RPMI7951 (cell line): ENCODE measurements at places on chromosomes 11 and 22.

DNA sequence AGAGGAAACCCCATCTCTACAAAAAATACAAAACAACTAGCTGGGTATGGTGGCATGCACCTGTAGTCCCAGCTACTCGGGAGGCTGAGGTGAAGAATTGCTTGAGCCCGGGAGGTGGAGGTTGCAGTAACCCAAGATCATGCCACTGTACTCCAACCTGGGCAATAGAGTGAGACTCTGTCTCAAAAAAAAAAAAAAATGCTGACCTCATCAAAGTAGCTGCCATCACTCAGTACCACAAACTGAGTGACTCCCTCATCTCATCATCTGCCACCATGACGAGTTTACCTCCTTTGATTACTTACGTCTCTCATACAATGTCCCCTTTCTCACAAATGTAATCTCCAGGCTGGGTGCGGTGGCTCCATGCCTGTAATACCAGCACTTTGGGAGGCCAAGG is 117.2 kb upstream of the CLPB start:
- no peak for DNase-seq

GRCh38 chr11:45181193-45181888 is 34.9 kb downstream of the PRDM11 start:
- no peak for DNase-seq

- DNase-seq = no peak
These were observed 86.7 kb downstream of the RPS6KA4 start for GRCh38 chr11:64445651-64446050.

DNA sequence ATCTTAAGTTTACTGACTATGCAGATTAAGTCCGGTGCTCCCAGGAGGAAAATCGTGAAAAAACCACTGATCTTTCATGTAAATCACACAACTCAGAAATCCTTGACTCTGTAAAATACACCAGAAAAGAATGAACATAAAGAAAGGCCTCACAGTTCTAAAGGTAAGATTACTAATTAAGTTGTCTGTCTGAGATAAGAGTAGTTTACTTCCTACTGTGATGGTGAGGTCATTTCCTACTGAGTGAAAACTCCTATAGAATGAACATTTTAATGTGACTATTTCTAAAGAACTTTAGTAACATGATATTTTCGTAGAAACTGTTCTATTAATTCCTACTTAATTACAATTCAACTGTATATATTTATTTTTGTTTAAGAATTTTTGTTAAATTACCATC is 774.4 kb upstream of the CHORDC1 start:
- no peak for DNase-seq

GRCh38 chr11:131924457-131925201 is 554.2 kb downstream of the NTM start:
- peak; percentile 78 for DNase-seq

GRCh38 chr11:45926001-45926401 is 3.5 kb downstream of the LARGE2 start:
- DNase-seq = no peak

GRCh38 chr11:37671321-37671720 is 1073.3 kb upstream of the RAG2 start:
- DNase-seq = no peak

- peak; percentile 17 for DNase-seq
These were observed 9.1 kb upstream of the ZBED5 start for GRCh38 chr11:10866893-10867331.

DNA sequence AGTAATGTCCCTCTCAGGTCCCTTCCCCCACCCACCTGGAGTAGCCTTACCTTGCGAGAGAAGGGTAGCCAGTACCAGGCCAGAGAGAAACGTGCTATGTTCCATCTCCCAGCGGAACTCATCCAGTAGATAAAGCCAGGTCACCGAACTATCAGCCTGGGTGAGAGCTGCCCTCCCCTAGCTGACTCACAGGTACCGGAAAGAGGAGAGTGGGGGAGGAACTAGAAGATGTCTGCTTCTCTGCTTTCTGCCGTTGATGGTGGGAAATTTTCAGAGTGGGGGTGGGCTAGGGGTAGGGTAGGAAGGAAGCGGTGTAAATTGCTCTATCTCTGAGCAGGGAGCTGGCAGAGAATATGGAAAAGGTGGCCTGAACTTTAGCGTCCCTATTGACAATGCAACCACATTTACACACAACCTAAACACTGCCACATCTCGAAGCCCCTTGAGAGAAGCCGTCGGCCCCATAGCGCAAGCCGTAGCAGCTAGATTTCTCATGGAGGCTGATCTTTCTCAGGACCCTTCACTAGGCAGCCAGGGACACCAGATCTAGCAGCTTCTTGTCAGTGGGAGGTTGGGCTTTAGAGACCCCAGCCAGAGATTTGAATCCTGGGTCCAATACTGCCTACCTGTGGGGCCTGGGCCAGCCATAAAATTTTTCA is at the start of gene CD3D:
Gene CD3D, minus strand, starts transcription at position 203 of the 659 bp plus-strand sequence. Its CDS starts 98 bp downstream, at position 105.
- no peak for DNase-seq

DNA sequence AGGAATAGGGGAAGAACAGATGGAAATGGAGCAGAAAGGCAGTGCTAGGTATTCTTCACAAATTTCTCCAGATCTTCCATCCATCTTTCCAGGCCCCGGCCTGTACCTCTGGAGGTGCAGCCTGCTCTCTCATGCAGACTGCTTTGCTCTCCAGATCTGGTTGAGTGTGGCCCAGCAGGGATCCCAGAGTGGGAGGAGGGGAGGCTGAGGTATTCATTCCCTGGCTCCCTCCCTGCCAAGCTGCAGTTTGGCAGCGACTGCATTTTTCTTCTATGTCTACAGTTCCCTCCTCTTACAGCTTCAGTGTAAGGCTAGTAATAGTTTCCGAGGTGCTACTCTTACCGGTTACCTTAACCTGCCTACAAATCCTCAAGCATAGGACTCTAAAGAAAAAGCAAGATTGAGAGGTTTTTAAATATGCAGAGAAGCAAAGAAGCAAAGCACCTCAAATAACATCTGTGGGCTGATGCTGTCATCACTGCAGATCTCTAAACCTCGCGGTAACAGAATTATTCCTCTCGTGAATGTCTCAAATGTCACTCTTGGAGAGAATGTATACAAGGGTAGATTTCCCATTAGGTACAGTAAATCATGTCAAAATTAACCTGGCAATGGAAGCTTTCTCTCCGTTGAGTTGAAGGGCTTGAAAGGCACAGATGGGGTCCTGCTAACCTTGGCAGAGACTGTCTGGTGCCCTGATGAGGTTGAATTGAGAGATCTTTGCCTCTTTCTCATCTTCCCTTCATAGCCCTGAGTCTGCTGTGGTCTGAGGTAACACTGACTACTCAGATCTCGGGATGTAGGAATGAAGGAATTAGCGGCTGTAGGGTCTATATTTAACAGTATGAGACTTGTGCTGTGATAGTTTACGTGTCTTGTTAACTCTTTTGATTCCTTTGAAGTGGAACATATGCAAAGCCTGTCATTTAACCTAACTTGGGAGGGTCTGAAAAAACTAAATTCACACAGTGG is 297.9 kb upstream of the C11orf87 start:
- DNase-seq = no peak

- no peak for DNase-seq
These were observed 546.2 kb downstream of the NTM start for GRCh38 chr11:131916638-131917037.

DNA sequence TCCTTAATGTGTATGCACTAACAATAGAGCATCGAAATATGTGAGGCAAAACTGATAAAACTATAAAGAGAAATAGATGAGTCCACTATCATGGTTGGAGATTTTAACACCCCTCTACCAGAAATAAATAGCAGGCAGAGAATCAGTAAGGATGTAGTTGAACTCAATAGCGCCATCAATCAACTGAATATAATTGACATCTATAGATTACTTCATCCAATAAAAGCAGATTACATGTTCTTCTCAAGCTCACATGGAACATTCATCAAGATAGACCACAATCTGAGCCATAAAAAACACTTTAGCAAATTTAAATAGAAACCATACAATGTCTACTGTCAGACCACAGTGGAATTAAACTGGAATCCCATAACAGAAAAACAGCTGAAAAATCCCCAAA is 46.9 kb upstream of the NUP160 start:
- no peak for DNase-seq

DNA sequence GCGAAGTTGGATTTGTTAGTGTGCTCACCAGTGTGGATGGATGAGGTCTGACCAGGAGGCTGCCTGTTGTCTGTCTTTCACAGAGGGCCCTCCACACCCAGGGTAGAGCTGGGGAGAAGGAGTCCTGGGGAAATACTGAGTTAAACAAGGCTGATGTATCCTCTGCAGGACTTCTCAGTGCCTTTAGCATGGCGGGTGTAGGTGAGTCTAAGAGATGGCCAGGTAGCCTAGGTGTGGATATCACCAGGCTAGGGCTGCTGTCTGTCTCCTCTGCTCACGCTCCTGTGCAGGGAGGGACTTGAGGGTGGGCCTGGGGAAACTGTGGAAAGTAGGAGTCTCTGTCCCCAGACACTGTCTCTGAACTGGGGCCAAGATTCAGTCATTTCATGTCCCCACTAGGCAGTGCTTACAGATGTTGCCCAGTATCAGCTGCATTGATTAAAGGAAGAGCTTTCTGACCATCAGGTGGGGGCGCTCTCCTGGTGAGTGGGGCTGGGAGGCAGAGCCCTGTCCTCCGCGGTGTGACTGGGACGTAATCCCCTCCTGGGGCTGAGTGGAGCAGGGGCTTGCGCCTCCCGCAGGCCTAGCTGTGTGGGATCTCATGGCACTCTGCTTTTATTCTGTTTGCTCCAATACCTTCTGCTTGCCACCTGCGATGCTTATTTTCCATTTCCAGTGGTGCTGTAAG is 35.5 kb upstream of the CCDC188 start:
- DNase-seq = no peak

GRCh38 chr11:114256967-114257286 is 39.3 kb upstream of the NNMT start:
- no peak for DNase-seq

DNA sequence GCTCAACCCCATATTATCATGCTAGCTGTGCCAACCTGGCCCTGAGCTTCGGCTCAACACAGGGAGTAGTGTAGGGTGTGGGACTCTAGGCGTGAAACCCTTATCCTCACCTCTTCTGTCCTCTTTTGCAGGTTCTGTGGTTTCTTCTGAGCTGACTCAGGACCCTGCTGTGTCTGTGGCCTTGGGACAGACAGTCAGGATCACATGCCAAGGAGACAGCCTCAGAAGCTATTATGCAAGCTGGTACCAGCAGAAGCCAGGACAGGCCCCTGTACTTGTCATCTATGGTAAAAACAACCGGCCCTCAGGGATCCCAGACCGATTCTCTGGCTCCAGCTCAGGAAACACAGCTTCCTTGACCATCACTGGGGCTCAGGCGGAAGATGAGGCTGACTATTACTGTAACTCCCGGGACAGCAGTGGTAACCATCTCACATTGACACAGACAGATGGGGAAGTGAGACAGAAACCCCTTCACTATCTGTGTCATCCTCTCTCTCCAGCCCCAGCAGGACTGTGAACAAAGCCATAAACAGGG is 76.4 kb downstream of the GGTLC2 start:
- no peak for DNase-seq

- DNase-seq = no peak
These were observed 86.6 kb downstream of the DDX10 start for GRCh38 chr11:108751444-108751843.

- DNase-seq = no peak
These were observed 679.3 kb upstream of the CCDC179 start for GRCh38 chr11:23539556-23539955.

DNA sequence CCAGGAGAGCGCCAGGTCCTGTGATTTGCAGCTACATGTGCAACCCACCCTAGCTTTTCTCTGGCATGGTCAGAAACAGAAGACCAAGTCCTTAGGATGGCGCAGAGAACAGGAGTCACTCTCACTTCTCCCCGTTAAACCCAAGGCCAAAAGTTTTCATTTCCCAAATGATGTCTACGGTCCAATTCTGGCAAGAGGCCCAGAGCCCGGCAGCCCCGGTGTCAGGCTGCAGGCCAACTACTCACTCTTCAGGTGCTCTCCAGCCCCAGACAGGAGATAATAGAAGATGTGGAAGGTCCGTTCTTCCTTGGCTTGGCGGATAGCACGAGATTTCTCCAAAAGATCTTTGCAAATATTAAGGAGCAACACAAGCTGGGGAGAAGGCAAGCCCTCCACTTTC is 67.2 kb downstream of the MYH9 start:
- DNase-seq = no peak

DNA sequence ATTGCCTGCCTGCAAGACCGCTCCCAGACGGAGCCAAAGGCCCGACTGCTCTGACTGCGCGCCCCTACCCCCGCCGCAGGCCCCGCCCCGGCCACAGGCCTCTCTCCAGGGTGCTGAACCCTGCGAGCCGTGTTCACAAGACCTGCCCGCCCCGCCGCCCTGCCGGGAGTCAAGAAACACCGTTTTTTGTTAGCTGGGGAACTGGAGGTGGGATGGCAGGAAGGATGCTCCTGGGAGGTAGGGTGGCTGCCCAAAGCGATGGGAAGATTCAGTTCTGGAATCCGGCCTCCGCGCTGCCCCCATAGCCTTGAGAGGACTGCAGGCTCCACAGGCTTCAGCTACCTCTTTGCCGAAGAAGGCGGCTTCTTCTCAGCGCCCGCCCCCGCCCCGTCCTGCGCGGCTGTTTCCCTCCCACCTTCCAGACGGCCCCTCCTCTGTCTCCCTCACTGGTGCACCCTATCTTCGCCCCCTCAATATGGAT is 2.7 kb upstream of the PDE2A start:
- DNase-seq = peak; percentile 35

GRCh38 chr11:84747871-84748270 is 879.3 kb downstream of the DLG2 start:
- DNase-seq = no peak

DNA sequence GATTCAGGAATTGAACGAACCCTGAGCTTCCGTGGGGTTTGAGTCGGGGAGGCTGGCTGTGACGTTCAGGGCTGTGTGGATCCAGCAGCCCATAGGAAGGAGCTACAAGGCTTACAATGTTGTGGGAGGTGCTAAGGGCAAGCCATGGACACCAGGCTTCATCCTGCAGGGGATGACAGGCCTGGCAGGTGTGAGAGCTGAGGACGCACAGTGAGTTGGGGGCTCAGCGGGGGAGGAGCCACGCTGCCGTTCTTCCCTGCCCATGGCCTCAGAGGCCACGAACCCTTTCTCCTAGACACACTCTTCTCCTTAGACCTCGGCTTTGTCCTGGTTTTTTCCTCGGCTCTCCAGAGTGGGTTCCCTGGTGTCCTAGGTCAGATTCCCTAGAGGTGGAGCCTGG is 113.3 kb upstream of the SLC22A12 start:
- DNase-seq = no peak

- DNase-seq = peak; percentile 79
These were observed 216.0 kb upstream of the ISX start for GRCh38 chr22:34849965-34850364.

DNA sequence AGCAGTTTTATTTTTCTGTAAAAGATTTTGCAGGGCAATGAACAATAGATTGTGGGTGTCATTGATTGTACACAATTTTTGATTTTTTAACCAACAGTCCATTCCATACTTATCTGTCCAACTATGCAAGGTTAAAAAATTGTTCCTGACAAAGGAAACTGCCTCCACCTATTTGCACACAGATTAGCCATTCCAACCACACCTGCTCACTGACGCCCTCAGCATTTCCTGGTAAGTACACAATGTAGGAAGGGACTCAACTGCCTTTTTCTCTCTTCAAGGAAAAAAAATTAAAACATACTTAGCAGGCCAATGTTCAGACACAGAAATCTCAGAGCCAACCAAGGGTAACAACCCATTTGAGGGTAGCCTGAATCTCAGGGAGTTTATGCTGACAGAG is 4.3 kb upstream of the FUT4 start:
- DNase-seq = no peak

GRCh38 chr11:69295995-69296889 is 2.3 kb downstream of the MYEOV start:
- peak; percentile 89 for DNase-seq
